ENCODE measurements at places on chromosomes 7 and 10.

- DNase-seq, result no peak
Observed at GRCh38 chr10:7887174-7887816, 69.0 kb downstream of the TAF3 start.

- no peak for DNase-seq
Observed at GRCh38 chr7:68691261-68692216, 906.7 kb upstream of the AUTS2 start.

DNA sequence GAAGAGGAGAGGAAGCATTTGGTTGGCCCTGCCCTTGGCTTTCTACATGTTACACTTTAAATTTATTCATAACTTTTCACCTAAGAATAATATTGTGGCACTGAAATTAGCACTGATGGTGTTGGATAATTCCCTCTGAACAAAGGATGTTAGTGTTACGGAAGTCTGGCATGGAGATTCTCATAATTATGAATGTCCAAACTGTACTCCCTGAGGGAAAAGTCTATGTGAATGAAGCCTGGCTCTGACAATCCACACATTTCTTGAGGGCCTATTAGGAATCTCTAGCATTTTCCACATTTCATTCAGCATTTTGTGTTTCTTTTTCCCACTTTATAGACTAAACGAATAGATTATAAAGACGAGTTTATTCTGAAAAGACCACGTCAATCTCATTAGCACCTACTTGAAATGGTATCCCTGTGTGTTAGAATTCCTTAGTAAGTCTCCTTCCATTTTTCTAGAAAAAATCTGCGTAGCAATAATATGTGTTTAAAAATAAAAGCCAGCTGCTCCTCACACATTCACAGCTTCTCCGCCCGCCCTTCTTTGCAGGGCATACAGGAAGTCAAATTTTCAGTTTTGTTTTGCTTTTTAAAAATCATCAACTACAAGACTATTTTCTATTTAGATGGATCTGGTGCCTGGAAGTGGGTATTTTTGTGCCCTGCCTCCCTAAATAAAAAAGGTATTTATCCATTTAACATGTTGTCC lies 131.8 kb upstream of the PALS2 start:
- DNase-seq, result no peak

DNA sequence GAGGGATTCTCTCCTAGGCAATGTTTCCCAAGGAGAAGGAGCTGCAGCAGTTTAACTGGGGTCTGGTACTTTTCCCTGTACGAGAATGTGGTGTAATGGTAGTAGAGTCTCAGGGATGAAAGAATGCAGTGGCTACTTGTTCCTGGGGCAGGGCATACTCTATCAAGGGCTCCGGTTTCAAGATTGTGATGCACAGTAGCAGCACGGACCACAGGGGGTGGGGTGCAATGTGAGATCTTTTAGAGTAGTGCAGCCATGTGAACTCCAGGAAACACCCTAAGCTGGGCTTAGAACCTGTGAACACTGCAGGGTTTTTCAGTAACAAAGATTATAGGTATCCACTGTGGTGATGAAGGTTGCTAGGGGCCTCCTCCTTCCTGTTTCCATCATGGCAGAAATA lies 903.9 kb downstream of the NRG3 start:
- DNase-seq, result no peak

- DNase-seq, result no peak
Observed at GRCh38 chr10:1426786-1427185, 310.5 kb downstream of the ADARB2 start.

GRCh38 chr7:36198854-36199266 lies 45.8 kb downstream of the EEPD1 start:
- DNase-seq, result no peak

DNA sequence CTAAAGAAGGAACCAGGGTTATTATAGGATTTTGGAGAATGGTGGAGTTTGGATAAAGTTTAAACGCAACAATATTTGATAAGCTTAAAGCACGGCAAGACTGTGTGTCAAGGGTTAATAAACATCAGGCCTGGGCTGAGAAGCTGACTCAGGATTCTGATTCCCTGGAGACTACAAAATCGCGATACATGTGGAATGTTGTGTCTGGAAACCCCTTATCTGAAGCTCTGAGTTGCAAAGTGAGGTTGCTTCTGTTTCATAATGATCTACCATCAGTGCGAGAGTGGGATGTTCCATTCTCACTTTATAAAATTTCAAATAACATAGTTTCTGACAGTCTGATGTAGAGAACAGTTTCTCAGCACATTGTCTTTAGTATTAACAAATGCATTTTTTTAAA lies 7.8 kb downstream of the C1GALT1 start:
- DNase-seq, result no peak

DNA sequence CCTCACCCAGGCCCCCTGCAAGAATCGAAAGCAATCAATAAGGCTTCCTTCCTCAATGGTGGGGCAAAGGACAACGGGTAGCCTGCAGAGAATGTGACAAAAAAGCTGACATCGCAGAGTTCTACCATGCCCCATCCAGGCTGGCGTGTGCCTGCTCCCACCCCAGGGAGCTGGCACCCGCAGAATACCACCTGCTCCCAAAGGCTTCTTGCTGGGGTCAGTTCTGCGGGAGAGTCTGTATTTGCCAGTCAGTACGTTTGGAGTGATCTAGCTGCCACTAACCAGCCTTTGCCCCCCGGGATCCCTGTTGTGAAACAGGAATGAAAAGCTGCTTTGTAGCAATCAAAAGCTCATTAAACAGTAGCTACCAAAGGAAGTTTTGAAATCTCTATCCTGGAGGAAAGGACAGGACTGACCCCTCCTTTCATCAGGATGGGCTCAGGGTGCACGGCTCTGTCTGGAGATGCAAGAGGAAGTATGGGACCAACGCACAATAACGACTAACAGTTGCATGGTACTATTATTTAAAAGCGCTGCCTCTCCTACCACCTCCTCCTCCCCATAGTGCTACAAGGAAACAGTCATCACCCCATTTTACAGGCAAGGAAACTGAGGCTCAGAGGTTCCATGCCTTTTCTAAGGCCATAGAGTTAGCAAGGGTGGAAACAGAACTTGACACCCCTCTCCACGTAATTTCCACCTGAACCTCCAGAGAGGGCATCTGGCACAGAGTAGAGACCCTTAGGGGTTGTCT lies 67.0 kb downstream of the FGFR2 start:
- no peak for DNase-seq

- DNase-seq, result peak; percentile 87
Observed at GRCh38 chr10:89283936-89284475, 17.8 kb upstream of the IFIT2 start.

DNA sequence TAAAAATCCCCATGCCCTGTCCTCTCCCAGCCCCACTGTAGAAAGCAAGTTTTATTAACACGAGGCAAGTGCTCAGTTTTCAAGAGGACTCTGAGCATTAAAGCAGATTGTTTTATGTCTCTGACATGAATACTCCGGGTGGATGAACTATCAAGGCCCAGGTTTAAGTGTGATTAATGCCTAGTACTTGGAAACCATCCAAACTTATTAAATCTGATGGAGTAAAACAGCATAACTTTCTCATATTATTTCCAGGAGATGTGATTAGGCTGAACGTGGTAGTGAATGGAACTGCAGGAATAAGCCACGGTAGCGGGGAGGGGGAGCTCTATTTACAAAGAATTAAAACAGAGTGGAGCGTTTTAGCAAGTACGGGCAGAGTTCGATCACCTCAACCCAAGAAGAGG lies 144.2 kb upstream of the RNF32 start:
- DNase-seq, result no peak

DNA sequence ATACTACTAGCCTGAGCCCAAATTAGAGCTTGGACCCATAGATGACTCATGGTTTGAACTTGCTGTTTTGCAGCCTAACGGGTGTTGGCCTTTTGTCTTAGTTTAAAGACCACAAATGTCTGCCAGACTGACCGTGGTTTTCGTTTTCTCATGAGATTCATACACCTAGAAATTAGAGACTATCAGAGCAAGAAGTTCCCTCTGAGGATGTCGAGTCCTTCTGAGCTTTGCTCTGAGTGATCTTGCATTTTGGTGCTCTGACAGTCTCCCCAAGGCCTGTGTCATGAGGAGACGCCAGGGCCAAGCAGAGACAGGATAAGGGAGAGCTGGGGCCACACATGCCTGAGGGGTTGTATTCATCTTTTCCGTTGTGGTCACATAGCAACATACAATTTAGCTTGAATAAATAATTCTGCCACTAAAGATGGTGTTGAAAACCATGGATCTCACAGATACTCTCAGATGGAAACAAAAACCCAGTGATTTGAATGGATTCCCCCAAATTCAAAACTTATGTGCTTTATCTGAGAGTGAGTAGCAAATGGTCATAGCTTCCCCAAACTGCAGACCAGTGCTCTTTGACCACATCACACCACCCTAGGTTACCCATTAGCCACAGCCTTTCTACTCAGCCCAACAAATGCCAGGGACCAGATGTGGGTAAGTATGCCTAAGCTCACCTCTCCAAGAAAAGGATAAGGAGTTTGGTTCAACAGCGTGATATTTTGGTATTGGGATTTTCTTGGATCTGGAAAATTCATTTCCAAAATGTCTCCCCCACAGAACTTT lies 762.0 kb upstream of the IGFBP3 start:
- no peak for DNase-seq

GRCh38 chr10:6162589-6163356 lies 40.0 kb upstream of the PFKFB3 start:
- no peak for DNase-seq

- DNase-seq, result no peak
Observed at GRCh38 chr7:11703829-11704228, 128.2 kb downstream of the THSD7A start.

DNA sequence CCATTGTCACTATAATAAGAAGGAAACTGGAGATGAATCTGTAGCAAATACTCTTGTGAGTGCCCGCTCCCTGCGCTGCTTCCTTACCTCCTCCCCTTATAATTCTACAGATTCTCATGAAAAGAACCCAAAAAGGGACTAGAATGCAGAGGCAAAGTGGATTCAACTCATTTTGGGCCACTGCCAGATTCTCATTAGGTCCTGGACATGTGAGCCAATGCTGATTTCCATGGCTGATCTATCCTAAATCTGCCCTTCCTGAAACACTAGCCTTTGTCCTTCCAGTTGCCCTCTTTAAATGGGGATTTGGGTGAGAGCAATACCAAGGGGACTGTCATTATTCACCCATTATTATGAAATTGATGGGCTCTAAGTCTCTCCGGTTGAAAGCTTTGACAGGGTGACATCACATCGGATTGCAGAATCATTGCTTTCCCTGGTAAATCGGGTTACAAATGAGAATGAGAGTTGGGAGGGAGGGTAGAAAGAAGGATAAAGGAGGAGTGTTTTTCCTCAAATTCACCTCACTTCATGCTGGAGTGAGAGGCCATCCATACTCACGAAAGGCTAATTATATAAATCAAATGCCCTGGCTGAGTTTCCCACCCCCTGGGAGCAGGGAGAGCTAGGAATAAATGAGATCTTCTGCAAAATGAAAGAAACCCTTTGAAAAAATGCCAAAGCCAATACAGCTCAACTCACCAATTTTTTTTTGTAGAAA lies 37.5 kb downstream of the PTN start:
- DNase-seq, result no peak

DNA sequence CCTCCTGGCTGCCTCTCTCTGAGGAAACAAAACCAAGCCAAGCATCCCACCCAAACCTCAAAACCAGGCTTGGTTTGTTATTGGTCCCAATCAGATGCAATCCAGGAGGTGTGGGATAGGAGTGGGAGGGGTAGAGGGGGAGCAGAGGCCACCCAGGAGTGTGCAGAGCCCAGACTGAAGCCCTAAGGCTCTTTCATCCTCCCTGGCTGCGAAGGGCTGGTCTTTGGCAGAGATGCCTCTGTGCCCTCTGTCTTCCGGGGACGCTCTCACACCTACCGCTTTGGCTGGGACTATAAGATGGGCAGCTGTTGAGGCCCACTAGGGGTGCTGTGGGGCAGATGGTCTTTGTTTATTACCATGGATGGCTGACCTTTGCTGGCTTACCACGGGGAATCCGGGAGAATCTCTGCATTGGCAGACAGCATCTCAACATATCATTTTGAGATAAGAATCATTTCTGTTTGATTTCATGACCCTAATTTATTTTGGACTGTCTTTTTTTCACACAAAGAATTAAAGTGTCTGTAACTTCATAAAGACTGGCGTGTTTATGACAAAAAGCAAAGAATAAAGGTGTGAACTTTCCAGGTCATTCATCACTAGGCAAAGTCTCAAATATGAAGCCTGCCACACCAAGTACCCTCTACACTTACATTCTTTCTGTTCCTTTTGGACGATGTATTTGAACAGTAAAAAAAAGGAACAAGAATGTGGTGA lies 6.5 kb upstream of the DENND2A start:
- peak; percentile 41 for DNase-seq

DNA sequence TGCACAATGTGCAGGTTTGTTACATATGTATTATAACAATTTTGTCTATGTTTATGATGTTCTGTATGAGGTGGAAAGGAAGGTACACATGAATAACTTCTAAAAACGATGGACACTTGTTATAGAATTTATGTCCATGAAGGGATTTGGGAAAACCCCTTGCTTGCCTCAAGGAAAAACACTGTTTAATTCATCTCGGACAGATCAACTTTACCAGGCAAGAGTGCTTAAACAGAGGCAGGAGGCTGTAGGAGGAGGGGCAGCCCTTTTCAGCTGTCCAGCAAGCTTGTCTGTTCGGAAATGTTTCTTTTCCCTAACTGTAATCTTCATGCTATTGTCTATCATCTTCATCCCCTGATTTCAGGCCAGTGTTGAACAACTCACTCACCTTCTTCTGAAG lies 200.9 kb downstream of the CDC14C start:
- no peak for DNase-seq

DNA sequence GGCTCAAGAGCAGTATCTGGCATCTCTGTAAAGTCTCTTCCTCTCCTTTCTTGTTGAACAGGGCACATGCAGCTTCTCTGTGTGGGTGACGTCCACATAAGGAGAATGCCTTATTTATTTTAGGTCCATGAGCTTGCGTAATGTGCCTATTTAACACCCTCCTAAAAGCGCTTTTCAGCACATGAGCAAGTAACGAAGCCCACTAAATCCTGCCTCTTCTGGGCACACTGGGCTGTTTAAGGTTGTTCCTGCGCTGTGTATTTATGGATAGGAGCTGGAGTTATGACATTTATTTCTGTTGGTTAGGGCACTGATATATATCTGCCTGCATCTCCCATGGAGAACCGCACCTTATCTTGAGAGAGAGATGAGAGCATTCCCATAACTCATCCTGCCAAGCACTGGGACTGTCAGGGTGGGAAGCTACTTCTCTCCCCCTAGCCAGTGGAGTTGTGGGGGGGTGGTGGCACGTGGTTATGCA lies 76.1 kb downstream of the LRRC4 start:
- DNase-seq, result no peak

Measured in cerebellar nuclear complex (tissue), 1 donor.